ENCODE measurements at places on chromosomes 4 and X.

- DNase-seq, result no peak
These were observed 219.4 kb downstream of the EPHA5 start for GRCh38 chr4:65450899-65451298.

DNA sequence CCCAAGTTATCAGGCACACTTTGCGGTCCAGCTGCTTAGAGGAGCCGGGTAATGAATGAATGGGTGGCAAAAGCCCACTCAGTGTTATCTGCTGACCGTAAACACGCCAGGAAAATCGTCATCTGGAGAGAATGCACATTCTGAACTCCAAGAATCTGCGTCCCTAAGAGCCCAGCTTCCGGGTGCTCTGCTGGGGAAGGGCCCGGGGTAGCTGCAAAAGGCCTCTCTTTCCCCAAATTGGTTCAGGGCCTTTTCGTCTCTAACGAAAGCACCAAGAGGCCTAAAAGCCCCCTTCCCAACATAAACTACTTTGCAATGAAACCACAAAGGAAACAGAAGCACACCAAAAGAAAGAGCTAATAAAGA, 1.6 kb upstream of the SFRP2 start:
- DNase-seq, result no peak

GRCh38 chr4:165016971-165017370, 14.8 kb upstream of the TRIM60 start:
- no peak for DNase-seq

GRCh38 chr4:2417765-2418649, at the start of gene ZFYVE28:
Gene ZFYVE28, minus strand, starts transcription at chr4:2418645. Its CDS starts 322 bp downstream, at chr4:2418323.
- DNase-seq, result no peak

- DNase-seq, result no peak
These were observed 632.0 kb downstream of the IQCM start for GRCh38 chr4:149183638-149184037.

DNA sequence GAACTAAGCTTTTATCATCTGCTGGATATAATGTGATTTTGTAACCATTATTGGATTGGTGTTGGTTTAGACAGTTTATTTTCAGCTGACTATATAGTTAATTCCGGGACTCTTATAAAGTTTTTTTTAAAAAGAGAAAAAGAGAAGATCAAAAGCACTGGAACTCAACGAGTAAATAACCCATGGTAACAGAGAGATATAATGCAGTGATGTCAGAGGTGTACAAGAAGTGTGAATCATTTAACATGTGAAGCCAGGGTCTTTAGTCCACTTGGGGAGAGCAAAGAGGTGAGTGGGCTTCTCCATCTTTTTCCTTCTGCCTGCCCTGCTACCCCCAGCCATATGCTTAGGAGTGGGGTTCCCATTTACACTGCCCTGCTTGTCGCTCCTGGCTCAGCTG, 3.2 kb downstream of the TMEM165 start:
- no peak for DNase-seq

- no peak for DNase-seq
These were observed 2.3 kb upstream of the SOWAHD start for GRCh38 chrX:119755981-119756533.

GRCh38 chr4:146159384-146160058, 16.0 kb upstream of the LSM6 start:
- DNase-seq, result no peak

GRCh38 chr4:159002950-159003349, 99.9 kb upstream of the RAPGEF2 start:
- DNase-seq, result no peak

GRCh38 chrX:40938423-40938822, 146.8 kb upstream of the USP9X start:
- DNase-seq, result no peak

GRCh38 chrX:10628906-10629305, 8.5 kb upstream of the MID1 start:
- DNase-seq, result no peak

GRCh38 chrX:9845578-9845952, 59.3 kb downstream of the SHROOM2 start:
- no peak for DNase-seq

GRCh38 chr4:8039853-8040252, 100.2 kb upstream of the AFAP1 start:
- no peak for DNase-seq

DNA sequence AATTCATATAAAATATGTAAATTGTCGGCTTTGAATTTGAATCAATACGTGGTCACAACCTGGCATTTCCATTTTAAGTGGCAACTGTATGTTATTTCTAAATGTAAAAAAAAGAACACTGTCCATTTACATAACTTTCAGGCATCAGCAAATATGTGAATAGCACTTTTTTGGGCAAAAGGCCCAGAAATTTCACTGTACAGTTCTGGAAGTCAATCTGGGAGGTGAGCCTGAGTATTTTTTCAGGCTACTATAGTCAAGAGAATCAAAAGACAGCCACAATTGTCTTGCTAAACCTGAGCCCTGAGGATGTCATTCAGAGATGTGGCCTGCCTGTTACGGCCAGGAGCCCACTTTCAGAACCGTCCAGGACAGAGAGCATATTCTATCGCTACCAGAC, 543.9 kb upstream of the MAGEB2 start:
- DNase-seq, result no peak

GRCh38 chrX:7159149-7159861, 11.4 kb upstream of the PUDP start:
- no peak for DNase-seq

- DNase-seq, result no peak
These were observed 83.0 kb upstream of the IL13RA1 start for GRCh38 chrX:118644378-118644777.

DNA sequence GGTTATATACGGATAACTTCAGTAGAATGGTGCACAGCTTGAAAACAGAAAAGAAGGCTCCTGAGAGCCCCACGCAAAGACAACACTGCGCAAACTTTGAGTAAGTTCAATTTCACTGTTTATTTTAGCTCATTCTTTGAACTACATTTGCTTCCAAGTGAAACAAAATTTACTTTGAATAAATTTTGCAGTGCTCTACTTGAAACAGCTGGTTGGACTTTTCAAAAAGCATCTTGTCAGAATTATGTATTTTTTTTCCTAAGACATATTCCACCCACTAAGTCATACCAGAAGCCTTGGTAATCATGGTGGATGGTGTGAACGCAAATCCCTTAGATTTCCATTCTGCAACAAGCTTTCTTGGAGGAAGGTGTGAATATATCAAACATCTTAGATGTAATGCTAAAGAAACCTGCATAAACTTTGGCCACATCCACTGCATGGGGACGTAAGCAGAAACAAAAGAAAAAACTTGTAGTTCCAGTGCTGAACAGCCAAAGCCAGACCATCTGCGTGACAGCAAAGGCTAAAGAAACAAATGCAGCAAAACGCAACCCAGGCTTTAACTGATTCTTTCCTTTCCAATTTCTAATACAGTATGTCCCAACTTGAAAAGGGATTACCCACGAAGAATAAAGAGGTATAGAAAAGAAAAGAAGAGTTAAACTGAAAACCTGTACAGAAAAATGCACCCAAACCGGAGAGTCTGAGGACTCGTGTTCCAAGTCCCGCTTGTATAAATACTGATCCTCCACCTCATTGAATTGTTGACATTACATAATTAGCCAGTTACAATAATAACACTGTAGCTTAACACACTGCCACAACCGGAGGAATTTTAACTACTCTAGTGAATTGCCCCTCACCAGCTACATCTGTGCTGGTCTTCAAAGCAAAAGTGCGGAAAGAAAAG, 90.9 kb downstream of the SH3RF1 start:
- DNase-seq, result no peak

DNA sequence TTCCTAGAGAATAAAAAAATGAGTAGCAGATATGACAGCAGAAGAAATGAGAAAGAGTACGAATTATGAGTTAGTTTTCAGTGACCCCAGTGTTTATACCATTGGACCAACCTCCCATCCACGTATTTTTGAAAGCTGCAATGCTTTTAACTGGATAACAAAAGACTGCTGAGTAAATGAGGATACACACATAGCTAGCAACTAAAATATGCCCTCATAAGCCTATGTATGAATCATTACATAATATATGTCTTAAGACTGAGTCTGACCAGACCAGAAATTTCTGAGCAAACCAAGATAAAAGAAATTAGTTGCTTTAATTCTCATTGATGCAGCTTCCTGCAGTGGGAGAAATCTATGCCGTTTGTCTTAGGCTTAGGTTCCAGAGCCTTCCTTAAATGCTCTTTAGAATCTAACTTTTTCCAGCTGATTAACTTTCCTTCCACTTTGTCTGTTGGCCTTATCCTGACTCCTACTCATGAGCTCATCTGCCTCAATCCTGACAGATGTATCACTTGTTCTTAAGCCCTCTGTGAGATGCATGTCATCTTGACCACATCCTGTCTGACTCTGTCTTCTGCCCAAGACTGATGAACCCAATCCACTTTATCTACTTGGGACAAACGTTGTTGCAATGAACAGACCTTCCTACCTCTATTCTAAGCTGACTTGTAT, 301.4 kb upstream of the AADAT start:
- DNase-seq, result no peak

DNA sequence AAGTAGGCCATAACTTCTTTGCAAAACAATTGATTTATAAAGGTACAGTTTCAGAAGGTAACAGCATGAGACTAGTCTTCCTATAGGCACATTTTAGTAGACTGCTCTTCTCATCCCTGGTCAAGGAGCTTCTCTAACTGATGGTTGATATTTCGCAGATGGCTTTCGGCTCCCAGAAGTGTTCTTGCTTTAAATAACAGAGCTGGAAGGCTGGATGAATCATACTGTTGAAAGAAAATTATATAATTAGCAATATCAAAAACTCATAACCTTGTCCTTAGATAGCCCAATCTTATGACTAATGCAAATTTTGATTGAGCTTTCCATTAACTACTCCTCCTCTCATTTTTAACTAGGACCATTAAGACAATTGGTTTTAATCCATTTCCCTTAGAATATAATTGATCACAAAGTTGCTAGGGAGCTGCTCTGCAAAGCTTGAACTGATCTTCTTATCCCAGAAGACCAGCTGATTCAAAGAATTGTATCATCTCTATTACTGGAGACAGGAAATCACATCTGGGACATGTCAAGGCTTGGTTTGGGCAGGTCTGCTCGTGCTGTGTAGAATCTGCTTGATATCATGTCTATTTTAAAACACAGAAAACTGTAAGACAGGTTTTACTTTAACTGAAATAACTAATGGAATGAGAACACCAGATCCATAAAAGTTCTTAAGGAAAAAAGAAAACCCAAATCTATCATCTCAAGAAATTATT, 38.6 kb downstream of the CENPU start:
- no peak for DNase-seq

GRCh38 chr4:55291227-55291640, 54.8 kb upstream of the SRD5A3 start:
- DNase-seq, result no peak

DNA sequence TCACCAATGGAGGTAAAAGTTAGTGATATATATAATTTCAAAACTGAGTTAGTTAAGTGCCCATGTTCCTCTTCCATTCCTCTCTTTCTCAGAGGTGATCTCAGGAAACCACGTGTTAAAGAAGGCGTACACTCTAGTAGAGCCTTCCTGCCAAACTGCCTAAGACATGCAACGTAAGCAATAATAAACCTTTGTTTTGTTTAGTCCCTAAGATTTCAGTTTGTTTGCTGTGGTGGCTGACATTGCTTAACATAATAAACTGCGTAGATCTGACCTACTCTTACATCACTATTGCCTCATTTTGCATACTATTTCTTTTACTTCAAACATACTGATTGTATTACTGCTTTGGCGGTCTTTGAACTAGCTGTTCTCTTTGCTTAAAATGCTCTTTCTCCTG, 99.2 kb downstream of the JADE1 start:
- DNase-seq, result no peak

GRCh38 chr4:11496351-11496829, 67.7 kb upstream of the HS3ST1 start:
- DNase-seq, result no peak

- DNase-seq, result no peak
These were observed 113.0 kb upstream of the MSX1 start for GRCh38 chr4:4746444-4746843.

- no peak for DNase-seq
These were observed 92.2 kb upstream of the MTM1 start for GRCh38 chrX:150476164-150476699.

- DNase-seq, result no peak
These were observed 45.4 kb downstream of the INTS12 start for GRCh38 chr4:105662935-105663675.

- no peak for DNase-seq
These were observed 19.9 kb upstream of the CLDN34 start for GRCh38 chrX:9947131-9947794.

DNA sequence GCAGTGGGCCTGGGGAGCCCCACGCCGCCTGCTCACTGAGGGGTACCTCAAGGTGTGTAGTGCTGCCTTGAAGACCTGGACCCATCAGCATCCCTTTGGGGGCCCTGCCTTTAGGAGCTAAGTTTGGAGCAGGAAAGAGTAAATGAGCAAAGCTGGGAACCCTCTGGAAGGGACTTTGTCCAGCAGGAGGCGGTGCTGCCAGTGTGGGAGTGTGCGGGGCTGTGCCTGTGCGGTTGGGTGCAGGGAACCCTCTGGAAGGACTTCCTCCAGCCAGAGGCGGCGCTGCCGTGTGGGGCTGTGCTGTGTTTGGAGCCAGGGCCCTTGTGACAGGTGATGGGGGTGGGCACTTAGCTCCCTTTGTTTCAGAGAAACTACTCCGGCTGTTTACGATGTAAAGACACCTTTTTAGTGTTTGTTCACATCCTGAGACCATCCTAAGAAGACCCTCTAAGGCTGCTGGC, 25.8 kb downstream of the RGS12 start:
- DNase-seq, result no peak

DNA sequence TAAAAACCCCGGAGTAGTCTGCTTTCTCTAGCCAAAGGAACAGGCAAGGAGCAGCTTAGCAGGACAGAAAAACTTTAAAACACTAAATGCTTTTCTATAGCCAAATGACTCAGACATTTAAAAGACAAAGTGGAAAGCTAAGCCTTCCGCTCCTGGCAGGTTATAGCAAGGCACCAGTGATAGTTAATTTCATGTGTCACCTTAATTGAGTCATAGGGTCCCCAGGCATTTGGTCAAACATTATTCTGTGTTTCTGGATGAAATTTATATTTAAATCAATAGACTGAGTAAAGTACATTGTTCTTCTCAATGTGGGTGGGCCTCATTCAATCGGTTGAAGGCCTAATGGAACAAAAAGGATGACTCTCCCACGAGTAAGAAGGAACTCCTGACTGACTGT, 885.7 kb upstream of the ADGRL3 start:
- no peak for DNase-seq

- DNase-seq, result no peak
These were observed 37.3 kb upstream of the CCNI start for GRCh38 chr4:77113069-77113468.

DNA sequence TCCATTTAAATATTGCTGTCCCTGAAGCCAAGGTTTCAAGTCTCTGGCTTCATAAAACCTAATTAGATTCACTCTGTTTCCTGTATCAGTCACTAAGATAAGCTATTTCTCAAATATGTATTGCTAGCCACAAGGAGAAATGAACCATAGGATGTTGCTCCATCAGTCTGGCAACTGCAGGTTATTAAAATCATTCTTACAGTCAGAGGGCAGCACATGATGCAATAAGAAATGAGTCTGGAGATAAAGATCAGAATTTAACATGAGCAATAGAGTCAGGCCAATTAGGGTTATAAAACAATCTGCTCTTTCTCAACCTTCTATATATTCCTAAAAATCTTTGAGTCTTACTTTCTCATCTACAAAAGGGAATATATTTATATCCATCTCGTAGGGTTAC, 7.2 kb downstream of the PRKG2 start:
- no peak for DNase-seq

Measured in suprapubic skin (tissue), 4 donors.